ENCODE measurements at places on chromosomes 1 and 21.

DNA sequence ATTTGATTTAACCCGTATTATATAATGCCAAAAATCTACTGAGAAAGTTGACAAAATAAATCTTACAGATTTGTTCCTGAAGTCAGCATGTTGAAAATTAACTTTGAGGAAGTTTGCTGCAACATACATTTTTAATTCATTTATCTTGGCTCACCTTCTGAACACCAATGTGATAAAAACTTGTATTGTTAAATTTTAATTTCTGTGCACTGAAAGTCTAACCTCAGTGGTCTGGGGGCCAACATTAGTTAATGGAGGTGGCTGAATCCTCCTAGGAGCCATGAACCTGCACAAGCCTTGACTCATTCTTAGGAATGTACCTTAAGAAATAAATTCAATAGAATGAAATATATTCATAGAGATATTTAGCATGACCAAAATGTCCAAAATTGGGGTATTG, 95.3 kb downstream of the ADSS2 start:
- DNase-seq: no peak

DNA sequence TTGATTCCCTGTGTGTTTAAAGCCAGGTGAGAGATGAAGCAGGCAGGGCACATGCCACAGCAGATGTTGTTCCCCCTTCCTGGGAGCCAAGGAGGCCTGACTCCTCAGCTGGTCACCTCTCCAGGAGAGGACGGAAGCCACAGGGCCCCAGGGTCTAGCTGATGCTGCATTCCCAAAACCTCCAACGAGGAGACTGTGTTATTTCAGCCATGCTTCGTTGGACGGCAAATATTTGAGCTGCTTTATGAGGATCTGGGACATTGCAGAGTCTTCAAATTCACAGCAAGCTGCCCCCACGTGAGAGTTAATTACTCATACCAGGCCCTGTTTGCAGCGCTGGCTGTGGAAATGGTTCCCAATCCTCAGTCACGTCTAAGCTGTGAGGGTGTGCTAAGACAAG, 85.3 kb downstream of the CDC7 start:
- no peak for DNase-seq

DNA sequence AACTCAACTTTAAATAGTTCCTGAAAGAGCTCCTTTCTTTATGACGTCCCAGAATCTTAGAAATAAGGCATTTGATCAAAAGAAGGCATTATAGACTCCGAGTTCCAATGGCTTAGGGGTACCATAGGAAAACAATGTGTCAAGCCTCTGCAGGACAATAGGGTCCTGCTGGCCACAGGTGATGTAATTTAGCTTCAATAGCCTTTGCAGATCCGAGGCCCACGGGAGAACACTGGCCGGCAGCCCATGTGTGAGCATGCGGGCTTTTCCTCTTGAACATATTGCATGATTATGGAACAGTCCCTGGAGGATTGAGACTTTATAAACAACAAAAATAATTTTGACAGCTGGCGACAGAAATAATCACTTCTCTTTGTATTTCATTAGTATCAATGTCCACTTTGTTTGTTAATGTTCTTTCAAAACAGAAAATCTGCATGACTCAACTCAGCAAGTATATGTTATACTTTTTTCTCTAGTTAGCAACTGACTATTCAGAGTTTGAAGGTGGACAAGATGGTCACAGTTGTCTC, 49.0 kb upstream of the NR5A2 start:
- no peak for DNase-seq

- DNase-seq: no peak
These were observed 135.1 kb upstream of the PTGFR start for GRCh38 chr1:78355656-78356055.

- no peak for DNase-seq
These were observed 228.2 kb downstream of the COP1 start for GRCh38 chr1:175978926-175979325.
